ENCODE measurements at places on chromosomes 3 and 15. TPM values are rescaled to one million over a fixed set of nuclear protein-coding genes. Genes with fewer than 3 reads are reported as not detected.

DNA sequence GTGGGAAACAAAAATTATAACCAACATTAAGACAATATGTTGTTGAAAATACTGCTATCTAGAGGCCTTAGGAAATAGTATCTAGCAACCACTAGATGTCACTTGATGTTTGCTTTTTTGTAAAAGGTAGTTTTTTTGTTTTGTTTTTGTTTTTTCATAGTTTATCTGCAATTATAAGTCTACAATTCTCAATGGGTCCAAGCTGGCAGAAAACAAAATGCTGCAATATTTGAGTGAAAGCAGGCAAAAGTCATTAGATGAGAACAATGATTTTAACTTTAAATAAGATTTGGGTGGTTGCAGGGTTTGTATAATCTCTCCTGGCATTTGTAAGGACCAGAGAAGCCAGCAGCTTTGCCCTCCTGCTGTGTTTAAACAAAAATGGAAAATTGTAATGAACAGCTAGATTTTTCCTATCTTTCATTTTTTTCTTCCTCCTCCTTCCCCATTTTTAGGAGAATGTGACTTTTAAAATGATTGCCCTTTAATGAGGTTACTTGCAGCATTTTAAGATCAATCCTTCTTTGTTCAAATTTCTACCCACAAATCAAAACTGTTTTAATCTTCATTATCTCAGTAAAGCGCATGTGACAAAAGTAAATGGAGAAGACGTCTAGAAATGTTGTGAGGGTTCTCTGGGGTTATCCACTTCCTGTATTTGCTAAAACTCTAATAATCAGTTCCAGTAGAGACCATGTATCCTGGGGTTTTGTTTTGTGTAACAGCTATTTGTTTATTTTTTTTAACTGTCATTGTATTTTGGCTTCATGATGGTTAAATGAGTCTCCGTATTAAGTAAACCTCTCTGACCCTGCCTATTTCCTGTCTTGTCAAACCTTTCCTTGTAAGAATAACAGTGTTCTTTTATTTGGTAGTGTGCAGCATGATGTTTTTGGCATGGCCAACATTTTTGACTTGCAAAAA, 27.3 kb downstream of the DUT start:
- DNase-seq: no peak

DNA sequence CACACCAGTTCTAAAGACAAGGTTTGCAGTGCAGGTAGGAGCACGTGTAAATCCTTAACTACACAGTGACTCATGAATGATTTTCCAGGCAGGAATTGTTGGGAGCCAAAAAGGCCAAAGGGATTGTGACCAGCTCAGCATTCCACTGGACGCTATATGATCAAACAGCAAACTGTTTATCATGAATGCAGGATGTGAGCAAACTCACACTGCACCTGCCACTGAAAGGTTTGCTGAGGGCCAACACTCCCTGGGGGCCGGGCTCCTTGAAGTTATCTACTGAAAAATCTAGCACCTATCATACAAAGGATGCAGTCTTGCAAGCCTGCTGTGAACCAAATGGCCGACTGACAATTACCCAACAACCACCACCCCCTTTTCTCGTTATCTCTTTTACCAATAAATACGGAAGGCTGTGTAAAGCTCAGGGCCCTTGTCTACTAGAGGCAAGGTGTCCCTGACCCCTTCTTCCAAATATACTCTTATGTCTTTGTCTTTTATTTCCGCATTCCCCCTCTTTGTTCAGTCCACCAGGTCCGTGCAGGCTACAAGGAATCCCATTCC, 11.5 kb upstream of the DNASE1L3 start:
- no peak for DNase-seq

GRCh38 chr3:179957264-179957845, 79.4 kb downstream of the PEX5L start:
- DNase-seq: no peak

The CACNA2D2 gene
- not detected for total RNA-seq

DNA sequence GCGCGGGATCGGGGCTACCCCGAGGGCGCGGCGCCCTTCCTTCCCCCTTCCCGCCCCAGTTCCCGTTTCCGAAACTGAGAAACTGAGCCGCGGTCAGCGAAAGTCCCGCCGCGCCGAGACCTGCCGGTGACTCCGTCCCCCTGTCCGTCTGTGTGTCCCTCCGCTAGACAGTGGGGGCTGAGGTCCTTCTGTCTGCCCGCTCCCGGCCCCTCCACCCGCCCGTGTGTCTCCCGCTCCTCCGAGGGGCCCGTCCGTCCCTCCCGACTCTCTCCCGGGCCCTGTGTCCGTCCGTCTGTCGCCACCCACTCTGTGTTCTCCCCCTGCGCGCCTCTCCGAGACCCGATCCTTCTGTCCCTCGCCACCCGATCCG, 426 bp downstream of the PRKCD start:
- DNase-seq: peak; percentile 32

GRCh38 chr15:29822100-29822683, at the start of gene TJP1:
TJP1 (minus strand) TSS chr15:29822468; CDS start chr15:29822028, 440 bp downstream.
- peak; percentile 54 for DNase-seq

The NR2F2 gene
- total RNA-seq: 24.5 TPM

- DNase-seq: no peak
Measured at GRCh38 chr3:117135207-117135606, 425.6 kb downstream of the TUSC7 start.

DNA sequence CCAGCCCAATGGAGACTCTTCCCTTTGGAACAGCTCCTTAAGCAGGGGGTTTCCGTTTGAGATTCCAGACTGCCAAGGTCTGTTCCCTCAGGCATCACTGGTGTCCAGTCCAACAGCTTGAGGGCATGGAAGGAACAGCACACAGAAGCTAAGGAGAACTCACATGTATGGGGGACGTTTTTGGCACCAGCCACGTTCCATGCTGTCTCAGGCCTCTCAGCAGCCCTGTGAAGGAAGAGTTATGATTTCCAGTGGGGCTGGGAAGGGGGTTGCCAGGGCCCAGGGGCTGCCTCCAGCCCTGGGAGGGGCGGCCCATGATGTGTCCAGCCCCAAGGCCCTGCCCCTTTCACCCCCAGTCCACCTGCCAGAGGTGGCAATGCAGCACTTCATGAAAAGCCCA, 7.5 kb upstream of the RHO start:
- no peak for DNase-seq

The CPOX gene
- 28.3 TPM for total RNA-seq

DNA sequence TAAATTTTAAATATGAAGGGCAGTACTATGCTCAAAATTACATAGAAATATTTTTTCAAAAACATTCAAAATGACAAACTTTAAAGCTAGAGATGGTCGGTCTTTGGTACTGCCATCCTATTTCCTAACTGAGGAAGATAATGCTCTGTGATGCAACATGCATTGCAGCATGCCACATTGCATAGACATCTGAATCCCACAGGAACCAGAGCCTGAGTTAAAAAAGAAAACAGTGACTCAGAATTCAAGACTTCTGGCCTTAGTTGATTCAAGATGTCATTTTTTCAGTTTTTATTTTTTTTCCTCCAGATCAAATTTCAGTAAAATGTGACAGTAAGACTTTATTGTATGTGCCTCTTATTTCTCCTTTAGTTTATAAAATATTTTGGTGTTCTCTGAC, 33.1 kb downstream of the TP63 start:
- no peak for DNase-seq

- peak; percentile 7 for DNase-seq
Measured at GRCh38 chr3:84963137-84963536, 4.3 kb downstream of the CADM2 start.

GRCh38 chr15:57943171-57943570, 122.3 kb downstream of the ALDH1A2 start:
- DNase-seq: no peak

GRCh38 chr3:15309662-15310335, 22.6 kb downstream of the SH3BP5 start:
- DNase-seq: no peak

The C2CD4A gene
- total RNA-seq: 0.04 TPM

- DNase-seq: no peak
Measured at GRCh38 chr3:188518835-188519452, 365.0 kb downstream of the LPP start.

- no peak for DNase-seq
Measured at GRCh38 chr3:113271594-113272384, 60.4 kb downstream of the BOC start.

GRCh38 chr3:157815739-157816138, 290.5 kb downstream of the SHOX2 start:
- DNase-seq: no peak
